ENCODE measurements at places on chromosomes 4 and X. TPM values are rescaled to one million over a fixed set of nuclear protein-coding genes. Genes with fewer than 3 reads are reported as not detected.

The FRMD7 gene
- 2.5 TPM for polyA plus RNA-seq

The GLRA3 gene
- polyA plus RNA-seq, result 0.13 TPM

GRCh38 chr4:173076903-173077634 is 91.5 kb upstream of the GALNT7 start:
- DNase-seq, result no peak

DNA sequence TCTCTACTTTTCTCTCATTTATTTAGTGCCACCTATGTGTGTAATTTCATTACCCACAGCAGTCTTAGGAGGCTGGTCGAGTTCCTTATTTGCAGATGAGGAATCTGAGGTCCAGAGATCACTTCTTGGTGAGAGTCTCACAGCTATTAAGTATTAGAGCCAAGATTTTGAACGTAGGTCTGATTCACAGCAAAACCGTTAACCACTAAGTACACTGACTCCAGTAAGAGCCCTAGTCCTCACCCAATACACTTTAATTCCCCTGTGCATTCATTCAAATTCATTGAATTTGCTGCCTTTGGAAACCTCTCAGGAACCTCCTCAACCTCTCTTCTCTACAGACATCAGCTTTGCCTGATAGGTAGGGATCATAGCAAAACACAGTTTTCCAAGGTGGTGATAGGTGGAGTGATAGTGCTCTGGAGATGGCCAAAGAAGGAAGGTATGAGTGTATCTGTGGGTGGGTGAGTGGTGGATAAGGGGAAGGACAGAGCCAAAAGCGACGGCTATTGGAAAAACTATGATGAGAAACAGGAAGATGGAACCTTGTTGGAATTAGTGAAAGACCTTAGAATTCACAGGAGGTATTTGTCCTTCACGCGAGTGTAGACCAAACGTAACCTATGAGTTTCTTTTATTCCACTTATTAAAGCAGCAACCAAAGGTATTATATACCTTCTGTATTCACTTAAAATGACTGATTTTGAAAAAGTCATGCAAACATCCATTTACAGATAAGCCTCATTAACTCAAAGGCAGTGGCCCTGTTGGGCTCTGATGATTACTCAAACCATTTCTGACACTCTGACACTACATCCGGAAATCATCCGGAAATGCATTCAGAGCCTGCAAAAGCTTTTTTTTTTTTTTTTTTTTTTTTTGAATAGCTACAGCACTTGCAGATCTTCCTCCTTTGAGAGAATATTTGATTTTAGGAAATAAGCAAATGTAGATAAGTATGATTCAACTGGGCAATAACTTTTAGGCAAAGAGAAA is 6.3 kb downstream of the FMR1 start:
- no peak for DNase-seq

DNA sequence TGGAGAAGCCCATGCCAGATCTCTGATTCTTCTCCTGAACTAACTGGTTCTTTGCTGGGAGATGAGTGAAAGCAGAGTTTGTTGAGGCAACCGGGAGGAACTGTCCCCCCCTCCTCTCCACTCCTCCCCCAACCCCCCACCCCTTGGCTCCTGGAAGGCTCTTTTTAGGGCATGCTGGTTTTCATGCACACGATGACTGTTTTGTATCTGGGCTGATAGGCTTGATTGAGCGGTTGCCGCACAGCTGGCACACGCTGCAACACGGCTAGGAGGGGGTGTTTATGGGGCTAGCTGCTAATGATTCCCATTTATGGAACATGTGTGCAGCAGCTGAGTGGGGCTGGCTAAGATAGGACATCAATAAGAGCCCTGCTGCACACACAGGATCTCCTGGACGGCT is 137.2 kb downstream of the SMIM20 start:
- no peak for DNase-seq

The KLHL2 gene
- polyA plus RNA-seq, result 11.5 TPM

The ENPEP gene
- polyA plus RNA-seq, result 83.2 TPM
